ENCODE measurements at places on chromosomes 11 and 22.

GRCh38 chr22:26689513-26690301, 32.3 kb downstream of the MIAT start:
- no peak for DNase-seq

- DNase-seq, result peak; percentile 93
Measured at GRCh38 chr11:64745189-64745520, 1.2 kb upstream of the RASGRP2 start.

DNA sequence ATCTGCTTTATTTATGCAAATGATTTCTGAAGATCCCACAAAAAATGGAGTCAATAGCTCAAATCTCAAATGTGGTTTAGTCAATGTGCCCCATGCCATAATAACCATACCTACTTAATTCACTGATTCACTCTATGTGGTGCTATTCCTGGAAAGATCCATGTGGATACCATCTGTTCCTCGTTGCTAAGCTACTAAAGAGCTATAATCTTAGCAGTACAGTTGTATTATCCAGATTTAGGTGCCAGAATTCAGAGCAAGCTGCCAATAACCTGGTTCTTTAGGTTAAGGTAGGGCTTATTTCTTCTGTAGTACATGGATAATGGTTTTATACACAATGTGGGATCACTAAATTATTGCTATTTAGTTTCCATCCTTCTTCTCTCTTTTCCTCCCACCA, 974.7 kb upstream of the CCDC90B start:
- no peak for DNase-seq

GRCh38 chr11:71251151-71251721, 1.1 kb downstream of the SHANK2 start:
- no peak for DNase-seq

DNA sequence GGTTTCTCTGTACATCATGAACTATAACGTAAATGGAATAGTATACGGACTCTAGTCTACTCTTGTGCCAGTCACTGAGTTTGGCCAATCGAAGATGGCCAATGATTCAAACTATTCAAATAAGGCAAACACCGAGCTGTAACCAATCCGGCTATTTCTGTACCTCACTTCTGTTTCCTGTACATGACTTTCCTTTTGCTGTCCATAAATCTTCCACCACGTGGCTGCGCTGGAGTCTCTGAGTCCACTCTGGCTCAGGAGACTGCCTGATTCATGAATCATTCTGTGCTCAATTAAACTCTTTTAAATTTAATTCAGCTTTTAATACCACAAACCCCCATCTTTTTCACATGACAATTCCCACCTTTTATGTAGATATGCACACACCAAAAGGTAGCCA, 1.5 kb upstream of the JAML start:
- no peak for DNase-seq

DNA sequence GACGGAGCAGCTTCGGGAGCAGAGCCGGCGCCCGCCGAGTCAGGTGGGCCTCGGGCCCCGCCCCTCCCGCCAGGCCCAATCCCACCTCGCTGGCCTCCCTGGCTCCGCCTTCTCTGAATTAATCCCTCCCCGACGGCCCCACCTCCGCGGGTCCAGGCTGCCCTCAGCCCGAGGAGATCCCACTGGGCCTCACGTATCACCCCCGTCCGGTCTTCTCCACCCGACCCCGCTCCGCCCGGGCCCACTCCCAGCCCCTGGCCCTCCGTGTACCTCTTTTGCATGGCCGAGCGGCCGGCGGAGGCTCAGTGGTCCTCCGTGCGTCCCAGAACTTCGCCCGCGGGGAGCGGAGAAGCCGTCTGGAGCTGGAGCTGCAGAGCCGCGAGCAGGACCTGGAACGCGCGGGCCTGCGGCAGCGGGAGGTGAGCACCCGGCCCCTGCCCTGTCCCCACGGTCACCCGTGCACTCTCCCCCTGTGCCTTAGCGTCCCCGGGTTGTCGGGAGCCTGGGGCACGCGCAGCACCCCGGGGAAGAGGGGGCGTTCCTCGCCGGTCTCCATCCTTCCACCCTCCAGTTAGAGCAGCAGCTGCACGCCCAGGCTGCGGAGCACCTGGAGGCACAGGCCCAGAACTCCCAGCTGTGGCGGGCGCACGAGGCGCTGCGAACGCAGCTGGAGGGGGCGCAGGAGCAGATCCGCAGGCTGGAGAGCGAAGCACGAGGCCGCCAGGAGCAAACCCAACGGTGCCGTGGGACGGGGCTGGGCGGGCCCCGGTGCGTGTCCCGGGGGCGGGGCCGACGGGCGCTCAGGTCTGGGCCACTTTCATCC, 2.2 kb upstream of the CD151 start:
- DNase-seq, result peak; percentile 90

DNA sequence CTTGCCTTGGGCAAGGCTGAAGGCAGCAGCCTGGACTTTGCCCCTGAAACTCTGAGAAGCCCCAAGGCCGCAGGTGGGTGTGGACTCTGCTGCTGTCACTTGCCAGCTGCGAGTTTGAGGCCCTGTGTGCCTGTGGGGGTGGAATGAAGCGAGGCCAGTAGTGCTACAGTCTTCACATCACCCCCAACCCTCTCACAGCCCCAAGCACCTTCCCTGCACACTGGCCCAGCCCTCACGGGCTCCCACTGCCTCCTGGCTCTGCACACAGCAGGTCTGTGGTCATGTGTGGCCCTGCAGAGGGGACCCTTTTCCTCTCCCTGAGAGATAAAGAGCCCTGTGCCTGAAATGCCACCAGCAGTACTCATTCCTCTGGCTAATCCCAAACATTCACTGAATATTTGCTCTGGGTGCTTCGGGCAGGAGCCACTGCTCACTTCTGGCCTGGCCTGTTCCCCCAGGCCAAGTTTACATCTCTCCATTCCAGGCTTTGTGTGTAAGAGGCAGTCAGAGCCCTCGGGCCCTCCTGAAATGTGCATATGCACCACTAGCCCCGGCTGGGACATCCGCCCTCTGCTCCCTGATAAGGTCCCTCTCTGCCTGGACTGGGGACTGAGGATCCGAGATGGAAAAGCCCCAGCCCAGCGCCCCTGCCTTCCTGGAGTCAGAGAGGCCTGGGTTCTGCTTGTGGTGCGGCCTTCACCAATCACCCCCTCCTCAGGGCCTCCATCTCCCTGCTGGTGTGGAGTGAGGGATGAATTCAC, 17.7 kb downstream of the MGAT3 start:
- no peak for DNase-seq

DNA sequence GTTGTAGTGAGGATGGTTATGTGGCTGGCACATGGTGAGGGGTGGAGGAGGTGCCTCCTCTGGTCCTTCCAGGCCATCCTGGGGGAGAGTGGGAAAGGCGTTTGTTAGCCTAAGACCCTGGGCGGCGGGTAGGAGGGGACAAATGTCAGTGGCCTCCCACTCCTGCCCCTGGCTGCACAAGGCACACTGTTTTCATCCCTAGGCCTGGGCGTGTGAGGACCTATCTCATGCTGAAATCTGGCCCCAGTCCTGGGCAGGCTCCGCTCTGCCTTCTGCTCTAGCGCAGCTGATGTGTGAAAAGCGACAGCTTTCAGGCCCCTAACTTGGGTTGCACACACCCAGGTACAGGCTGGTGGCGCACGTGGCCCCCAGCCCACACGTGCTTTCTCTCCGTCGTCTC, 32.1 kb downstream of the DAGLA start:
- no peak for DNase-seq

DNA sequence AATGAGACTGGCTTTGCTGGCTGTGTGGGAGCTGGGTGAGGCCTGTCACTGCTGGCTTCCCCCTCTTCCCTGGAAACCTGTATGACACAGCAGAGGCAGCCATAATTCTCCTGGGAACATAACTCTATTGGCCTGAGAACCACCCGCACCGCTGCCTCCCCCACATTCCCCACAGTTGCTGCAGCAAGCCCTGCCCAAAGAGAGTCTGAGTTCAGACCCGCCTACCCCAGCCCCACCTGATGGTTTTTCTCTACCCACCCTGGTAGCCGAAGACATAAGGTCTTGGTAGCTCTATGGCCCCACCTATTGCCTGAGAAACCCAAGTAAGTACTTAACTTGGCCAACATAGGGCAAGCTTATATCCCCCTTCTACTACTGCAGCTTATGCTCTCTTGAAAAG, 174.8 kb downstream of the C11orf91 start:
- no peak for DNase-seq

DNA sequence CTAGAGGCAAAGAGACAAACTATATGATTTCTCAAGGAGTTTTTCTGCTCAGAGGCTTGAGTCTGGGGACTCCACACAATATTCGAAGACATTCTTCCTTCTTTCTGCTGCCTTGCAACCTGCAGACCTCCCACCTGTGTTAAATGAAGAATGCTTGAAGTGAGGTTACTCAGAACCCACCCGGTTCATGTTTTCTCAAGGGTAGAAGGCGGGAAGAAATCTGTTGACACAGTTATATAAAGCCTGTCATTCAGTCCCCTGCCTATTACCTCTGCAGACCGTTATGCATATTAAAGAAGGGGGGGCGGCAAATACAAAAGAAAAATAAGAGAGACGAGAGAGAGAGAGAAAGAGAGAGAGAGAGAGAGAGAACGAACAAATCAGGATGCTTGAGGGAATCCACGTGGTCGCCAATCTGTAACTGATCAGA, 2.2 kb upstream of the KMT2A start:
- no peak for DNase-seq
